ENCODE measurements at places on chromosomes 1 and 21.

GRCh38 chr21:41142051-41142795, 25.7 kb upstream of the BACE2 start:
- DNase-seq, result no peak

DNA sequence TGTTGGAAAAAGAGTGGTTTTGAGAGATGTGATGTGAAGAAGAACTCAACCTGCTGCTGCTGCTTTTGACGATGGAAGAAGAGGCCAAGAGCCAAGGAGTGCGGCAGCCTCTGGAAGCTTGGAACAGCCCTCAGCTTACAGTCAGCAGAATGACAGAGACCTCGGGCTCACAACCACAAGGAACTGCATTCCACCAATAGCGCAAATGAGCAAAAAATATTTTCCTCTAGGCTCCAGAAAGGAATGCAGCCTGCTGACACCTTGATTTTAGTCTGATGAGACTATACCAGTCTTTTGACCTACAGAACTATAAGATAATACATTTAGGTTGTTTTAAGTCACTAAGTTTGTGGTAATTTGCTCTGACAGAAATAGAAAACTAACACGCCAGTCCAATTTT, 10.2 kb downstream of the SDHB start:
- no peak for DNase-seq

DNA sequence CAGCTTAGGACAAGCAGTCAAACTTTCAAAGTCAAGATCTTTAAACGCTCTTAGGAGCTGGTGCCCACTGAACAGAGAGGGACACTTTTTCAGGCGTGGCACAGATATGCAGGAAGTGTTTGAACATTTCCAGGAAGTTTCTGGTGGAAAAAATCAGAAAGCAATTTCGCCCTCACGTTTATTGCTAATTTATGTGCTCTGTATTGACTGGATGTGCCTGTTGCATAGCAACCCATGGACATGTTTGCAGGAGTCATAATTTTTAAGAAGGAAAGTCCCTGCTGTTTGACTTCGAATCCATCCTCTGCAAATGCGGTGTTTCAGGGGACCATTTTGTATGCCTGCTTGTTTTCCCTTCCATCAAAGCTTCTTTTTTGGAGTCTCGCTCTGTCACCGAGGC, 239.9 kb upstream of the IRF2BP2 start:
- DNase-seq, result no peak

DNA sequence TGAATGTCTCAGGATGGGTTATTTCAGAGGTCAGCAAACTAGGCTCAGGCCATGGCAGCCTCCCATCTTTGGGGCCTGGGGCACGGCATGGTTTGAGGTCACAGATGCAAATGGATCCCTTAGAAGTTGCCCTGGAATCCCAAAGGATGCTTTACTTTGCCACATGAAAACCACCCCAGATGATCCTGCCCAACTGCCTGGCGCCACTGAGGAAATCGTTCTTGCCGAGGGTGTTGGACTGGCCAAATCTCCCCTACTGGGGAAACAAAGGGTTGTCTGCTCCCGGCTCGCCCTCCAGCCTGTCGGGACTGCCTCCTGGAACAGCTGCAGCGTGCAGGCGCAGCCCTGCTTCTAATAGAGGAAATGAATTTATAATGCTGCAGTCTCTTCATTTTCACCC, 173.0 kb upstream of the LMO4 start:
- no peak for DNase-seq

- DNase-seq, result no peak
These were observed 388.5 kb downstream of the LMO4 start for GRCh38 chr1:87717157-87717670.

GRCh38 chr1:184060316-184060715, 8.8 kb downstream of the TSEN15 start:
- DNase-seq, result no peak

DNA sequence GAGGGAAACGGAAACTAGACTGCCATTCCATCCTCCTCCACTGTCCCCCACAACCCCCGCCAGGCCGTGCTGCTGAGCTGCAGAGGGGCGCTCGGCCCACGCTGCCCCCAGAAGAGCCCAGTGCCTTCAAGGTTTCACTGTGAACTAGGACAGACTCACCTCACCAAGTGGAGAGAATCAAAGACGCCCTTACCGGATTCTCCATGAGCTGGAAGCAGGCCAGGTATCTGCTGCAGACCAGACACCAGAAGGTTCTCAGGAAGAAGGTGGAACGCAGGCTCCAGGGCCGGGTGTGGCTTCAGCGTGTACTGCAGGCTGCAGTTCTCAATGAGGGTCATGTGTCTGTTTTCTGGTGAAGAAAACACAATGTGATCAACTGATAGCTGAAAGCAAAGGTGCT, 30.6 kb downstream of the NPHP4 start:
- no peak for DNase-seq

DNA sequence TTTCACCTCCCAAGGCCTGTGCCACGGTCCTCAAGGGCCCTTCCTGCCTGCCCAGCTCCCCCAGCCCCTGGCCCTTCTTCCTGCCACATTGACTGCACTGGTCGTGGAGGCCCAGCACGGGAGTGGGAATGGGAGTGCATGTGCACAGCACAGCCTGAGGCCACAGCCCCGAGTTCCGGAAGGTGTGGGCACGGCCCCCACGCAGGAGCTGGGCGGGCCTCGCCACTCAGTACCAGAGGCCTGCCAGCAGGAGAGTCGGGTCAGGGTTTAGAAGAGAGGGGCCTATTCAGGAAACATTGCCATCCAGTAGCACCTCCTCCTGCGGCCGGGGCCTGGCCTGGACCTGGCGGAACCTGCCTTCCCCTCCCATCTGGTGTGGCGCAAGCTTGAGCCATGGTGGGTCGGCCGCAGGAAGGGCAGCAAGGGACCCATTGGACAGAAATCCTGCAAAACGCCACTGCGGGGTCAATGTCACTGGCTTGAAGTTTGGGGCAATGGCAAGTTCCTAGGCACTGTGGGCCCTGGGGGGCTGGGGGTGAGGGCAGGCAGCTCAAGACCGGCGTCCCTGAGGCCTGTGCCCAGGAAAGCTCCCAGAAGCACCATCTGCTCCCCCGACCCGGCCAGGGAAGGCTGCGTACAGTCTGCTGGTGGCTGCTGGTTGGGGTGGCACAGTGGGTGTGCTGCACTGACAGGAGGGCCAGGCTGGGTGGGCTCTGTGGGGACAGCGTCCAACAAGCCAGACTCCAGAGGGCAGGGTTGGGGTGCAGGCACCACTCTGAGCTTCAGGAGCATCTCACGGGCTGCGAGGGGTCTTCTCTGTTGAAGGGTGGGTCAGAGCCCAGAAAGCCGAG, 1.8 kb upstream of the TMEM52 start:
- DNase-seq, result peak; percentile 7

All from WERI-Rb-1 (cell line).